LNCaP clone FGC (cell line): ENCODE measurements at places on chromosomes 2 and 18.

- DNase-seq = no peak
These were observed 191.0 kb upstream of the TCF4 start for GRCh38 chr18:55778788-55779690.

- no peak for DNase-seq
These were observed 51.0 kb upstream of the PCBP1 start for GRCh38 chr2:70036290-70036689.

DNA sequence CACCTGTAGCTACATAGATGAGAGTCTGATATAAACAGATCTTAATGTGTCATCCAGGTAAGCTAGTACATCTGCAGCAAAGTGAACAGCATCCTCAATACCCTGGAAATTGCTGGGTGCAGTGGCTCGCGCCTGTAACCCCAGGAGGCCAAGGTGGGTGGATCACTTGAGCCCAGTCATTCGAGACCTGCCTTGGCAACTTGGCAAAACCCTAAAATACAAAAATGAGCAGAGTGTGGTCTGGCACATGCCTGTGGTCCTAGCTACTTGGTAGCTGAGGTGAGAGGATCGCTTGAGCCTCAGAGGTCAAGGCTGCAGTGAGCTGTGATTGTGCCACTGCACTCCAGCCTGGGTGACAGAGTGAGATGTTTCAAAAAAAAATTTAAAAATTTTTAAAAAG is 233.9 kb upstream of the SP5 start:
- DNase-seq = no peak

DNA sequence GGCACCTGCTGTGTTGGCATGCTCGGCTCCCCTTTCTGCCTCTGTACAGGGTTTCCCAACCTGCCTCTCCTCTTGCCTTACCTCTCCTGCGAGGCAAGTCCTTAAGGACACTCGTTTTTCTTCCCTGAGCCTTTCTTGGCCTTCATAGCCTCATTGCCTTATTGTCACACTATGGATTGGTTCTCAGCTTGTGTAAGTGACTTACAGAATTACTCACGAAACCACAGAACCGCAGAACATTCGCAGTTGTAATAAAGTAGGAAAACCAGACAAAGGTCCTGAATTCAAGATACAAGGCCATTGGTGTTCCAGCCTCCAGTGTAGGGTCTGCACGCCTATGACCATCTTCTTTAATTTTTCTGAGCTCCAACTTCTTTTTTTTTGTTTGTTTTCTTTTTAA is 317.6 kb upstream of the SMIM21 start:
- DNase-seq = no peak

GRCh38 chr2:164620873-164621763 is at the start of gene GRB14:
Gene GRB14 (minus strand): TSS chr2:164621482. CDS start chr2:164621309, 173 bp downstream.
- peak; percentile 33 for DNase-seq

GRCh38 chr2:40625849-40626248 is 174.0 kb upstream of the SLC8A1 start:
- DNase-seq = no peak

DNA sequence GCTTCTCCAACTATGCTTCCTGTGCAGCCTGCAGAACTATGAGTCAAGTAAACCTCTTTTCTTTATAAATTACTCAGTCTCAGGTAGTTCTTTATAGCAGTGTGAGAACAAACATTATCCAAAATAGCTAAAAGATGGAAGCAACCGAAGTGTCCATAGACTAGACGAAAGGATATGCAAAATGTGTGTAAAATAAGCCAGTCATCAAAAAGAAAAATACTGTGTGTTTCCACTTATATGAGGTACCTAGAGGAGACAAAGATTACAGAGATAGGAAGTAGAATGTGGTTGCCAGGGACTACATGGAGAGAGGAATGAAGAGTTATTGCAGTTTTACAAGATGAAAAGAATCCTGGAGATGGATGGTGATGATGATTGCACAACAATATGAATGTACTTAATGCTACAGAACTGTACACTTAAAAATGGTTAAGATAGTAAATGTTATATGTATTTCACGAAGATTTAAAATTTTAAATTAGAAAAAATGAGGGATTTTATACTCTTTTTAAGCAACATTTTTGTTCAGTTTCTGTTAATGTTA is 99.3 kb upstream of the FN1 start:
- DNase-seq = peak; percentile 26

GRCh38 chr2:240856151-240856980 is 12.3 kb upstream of the AGXT start:
- DNase-seq = no peak

GRCh38 chr18:48996901-48997463 is 46.2 kb upstream of the SMAD7 start:
- DNase-seq = peak; percentile 65

GRCh38 chr2:48471048-48471474 is 58.9 kb upstream of the STON1 start:
- DNase-seq = peak; percentile 22

- DNase-seq = no peak
These were observed 10.4 kb downstream of the TBR1 start for GRCh38 chr2:161426455-161426921.

GRCh38 chr2:129437725-129438124 is 541.7 kb upstream of the RAB6C start:
- no peak for DNase-seq

- no peak for DNase-seq
These were observed at the start of gene SP100 for GRCh38 chr2:230416061-230416721. Gene SP100 (plus strand): TSS chr2:230416201. CDS start chr2:230416297, 96 bp downstream.

- DNase-seq = peak; percentile 46
These were observed 62.8 kb downstream of the ARL6IP6 start for GRCh38 chr2:152781175-152781574.

GRCh38 chr2:59684116-59684770 is 869.2 kb downstream of the BCL11A start:
- DNase-seq = no peak

DNA sequence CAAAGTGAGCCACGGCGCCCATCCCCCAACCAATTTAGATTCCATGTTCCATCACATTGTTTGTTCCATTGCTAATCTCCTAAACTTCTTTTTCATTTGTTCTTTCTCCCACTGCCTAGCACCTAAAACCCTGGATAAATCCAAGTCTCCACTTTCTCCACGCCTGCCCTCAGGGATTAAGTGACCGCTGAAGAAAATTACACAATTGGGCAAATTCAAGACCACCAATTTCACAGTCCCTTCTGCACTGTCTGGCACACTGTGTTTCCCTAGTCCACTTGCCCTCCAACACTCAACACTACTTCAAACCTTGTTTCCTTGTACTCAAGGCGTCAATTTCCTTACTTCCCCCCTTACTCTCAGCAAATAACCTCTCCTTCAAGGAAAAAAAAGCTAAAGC is 5.1 kb upstream of the UBXN4 start:
- DNase-seq = no peak

- no peak for DNase-seq
These were observed 281.0 kb downstream of the ALK start for GRCh38 chr2:29640360-29640759.

GRCh38 chr2:74558284-74559230 is 4.0 kb downstream of the DOK1 start:
- no peak for DNase-seq

GRCh38 chr18:77181950-77182707 is 49.5 kb upstream of the MBP start:
- no peak for DNase-seq

DNA sequence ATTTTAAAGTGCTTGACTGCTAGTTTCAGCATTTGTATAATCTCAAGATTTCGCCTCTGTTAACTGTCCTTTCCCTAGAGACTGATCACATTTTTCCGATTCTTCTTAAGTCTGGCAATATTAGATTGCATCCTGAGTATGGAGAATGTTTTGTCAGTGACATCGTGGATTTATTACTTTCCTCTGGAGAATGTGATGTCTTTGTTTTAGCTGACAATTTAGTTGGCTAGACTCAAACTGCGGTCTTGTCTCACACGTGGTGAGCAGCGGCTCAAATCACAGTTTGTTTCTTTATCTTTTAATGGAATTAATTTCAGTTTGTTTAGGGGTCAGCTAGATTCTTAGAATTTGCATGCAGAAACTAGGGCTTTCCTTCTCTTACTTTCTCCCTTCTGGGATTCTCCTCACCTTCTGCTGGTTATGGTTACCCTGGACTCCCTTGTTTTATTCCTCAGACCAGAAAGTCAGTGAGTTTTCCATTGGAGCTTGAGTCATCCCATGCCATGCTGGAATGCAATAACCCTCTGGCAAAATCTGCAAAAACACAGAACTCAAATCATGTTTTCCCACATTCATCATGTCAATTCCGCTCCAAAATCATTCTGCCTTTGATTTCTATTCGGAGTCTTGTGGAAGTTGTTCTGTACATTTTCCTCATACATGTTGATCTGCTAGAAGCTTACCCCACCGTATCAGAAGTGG is 327.2 kb upstream of the TRIB2 start:
- no peak for DNase-seq

DNA sequence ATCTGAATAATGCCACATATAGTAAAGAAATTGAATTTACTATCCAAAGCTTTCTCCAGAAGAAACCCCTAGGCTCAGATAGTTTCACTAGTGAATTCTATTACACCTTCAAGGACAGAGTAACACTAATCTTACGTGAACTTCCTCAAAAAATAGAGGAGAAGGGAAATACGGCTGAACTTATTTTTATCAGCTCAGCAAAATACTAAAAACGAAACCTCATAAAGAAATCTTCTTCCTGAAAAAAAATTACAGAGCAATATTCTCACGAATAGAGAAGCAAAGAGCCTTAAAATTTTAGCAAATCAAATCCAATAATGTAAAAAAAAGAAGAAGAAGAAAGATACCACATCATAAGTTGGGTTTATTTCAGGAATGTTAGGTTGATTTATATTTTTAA is 14.7 kb downstream of the CAPN13 start:
- DNase-seq = no peak

DNA sequence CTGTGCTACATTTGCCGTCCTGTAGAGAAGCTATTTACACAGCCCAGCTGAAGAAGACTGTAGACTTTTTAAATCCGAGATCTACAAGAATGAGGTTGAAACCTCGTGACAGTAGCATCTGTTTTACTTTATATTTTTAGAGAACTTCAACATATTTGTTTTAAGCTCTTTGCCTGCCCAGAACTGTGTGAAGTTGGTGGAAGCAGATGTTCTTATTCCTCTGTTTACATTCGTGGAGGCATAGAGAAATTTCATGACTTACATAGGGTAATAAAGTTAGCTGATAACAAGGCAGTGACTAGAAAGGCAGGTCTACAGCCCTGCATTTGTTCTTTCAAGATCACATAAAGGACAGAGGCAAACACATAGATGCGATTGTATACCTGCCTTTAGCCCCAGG is 47.0 kb upstream of the MAP3K20 start:
- DNase-seq = peak; percentile 58

DNA sequence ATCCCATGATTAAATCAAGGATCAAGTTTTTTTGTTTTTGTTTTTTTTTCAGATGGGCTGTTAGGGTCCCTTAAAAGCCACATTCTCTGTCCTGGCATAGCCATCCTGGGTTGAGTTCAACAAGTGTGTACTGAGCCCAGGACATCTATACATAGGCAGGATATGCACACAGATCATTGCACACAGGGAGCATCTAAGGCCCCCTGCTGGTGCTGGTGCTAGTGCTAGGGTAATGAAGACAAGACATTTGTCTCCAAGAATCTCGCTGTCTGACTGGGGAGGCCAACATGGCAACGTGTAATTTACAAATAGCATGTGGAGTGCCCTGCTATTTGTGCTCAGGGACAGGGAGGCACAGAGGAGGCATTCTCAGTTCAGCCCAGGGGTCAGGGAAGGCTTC is 124.5 kb downstream of the VAPA start:
- no peak for DNase-seq

GRCh38 chr2:153891051-153891450 is 19.3 kb downstream of the GALNT13 start:
- no peak for DNase-seq

DNA sequence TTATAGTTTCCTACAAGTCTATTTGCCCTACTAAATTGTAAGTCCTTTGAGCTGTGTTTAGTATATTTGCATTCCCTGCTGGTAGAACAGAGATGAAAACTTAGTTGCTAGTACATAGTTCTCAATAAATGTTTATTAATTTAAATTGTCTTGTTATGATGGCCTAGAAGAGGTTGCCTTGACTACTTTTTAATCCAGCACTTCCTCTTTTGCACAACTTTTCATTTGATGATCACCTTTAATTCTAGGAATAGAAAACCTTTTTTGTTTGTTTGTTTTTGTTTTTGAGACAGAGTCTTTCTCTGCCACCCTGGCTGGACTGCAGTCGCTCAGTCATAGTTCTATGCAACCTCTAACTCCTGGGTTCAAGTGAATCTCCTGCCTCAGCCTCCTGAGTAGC is 6.7 kb downstream of the CFAP36 start:
- DNase-seq = no peak

- DNase-seq = no peak
These were observed 27.8 kb downstream of the MBD5 start for GRCh38 chr2:148048475-148049221.
